ENCODE measurements at places on chromosomes 12 and 14.

GRCh38 chr12:87820524-87821202 lies 208.5 kb downstream of the C12orf50 start:
- no peak for DNase-seq

DNA sequence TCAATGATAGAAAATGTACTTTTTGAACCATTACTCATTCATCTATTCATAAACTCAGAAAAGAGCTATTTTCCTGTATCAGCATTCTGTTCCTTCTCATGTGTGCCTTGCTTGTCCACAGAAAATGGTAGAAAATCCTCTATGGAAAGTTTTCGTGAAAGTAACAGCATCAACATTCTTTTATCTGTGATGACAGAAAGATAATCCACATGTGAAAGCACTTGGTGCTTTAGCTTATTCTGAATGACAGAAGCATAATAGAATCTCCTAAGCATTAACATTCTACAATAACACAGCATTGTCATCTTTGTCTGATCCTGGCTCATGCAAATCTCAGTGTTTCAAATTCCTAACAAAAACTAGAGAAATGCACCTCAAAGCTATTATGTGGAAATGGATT lies 431.9 kb downstream of the ADAMTS20 start:
- DNase-seq = no peak

DNA sequence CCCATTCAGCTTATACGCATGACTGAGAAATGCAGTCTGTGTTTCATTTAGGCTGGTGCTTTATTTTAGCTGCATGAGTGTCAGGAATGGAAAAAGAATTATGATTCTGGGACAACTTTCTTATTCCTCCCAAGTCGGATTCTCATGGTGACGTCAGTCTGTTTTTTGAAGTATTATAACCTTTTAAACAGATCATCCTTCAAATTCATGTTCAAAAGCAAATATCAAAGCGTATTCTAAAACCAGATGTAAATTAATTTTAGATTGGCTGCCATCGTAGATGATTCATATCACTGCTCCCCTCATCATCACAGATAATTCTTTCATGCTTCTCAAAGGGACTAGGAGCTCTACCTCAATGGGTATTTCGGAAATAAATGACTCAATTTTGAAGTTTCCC lies 15.0 kb downstream of the FNTB start:
- DNase-seq = no peak

- peak; percentile 19 for DNase-seq
Measured at GRCh38 chr12:4225571-4225970, 48.0 kb upstream of the CCND2 start.

DNA sequence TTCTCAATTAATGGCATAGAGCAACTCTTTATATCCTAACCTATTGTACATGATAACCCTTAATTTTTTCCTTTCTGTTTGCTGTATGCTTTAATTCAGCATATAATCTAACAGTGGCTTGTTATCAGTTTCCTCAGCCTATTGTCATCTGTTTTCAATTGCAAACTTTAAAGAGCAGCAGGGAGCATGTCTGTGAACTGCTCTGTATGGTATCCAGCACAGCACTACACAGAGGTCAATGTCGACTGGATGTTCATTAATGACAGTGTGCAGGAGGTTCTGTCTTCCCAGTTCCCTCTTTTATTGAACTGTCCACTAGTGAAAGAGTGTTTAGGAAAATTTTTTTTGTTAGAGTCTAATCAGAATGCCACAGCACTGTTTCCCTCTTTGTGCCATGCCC lies 609.1 kb downstream of the SOX5 start:
- no peak for DNase-seq

DNA sequence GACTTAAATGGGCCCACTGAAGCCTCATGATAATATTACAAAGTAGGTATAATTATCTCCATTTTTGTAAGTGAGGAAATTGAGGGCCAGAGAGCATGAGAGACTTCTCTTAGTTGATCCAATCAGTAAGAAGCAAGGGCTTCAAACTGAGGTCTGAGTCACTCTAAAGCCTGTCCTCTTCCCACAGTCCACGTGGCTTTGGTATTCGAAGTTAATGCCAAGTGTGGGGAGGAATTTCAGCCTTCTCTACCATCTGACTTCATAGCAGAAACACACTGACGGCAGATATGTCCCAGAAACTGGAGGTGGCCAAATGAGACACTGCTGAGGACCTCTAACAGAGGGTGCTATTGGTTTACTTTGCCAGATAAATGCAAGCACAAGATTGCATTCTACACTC lies 114.4 kb upstream of the OVCH1 start:
- no peak for DNase-seq

- no peak for DNase-seq
Measured at GRCh38 chr14:67857778-67858350, 38.3 kb downstream of the RAD51B start.

DNA sequence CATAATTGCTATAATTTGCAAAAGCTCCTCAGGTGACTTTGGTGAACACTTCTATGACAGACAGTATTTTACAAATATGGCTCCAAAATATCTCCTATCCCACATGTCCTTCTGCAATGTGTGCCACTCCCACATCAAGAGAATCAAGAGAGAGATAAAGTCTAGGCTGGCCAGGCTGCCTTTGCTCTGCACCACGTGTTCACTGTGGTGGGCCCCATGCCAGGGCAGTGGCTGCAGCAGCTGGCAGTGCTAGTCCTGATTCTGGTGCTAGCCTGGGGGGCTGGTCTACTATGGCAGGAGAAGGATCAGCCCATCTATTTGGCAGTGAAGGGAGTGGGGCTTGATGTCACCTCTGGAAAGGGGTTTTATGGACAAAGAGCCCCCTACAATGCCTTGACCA lies 86.3 kb downstream of the DRAM1 start:
- no peak for DNase-seq

DNA sequence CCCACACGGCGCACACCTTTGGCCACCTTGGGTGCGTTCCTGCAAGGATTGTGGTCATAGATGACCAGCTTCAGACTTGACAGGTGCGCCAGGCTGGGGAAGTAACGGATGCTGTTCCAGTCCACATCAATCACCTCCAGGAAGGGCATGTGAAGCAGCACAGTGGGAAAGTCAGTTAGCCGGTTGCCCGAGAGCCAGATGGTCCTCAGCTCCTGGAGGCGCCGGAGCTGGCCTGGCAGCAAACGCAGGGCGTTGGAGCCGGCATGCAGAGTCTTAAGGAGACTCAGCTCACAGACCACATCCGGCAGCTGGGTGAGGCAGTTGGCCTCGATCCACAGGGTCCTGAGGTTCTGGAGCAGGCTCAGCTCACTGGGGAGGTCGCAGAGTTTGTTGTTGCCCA lies 581 bp downstream of the LRRC10 start:
- DNase-seq = no peak
